OCI-LY7 (cell line): ENCODE measurements at places on chromosomes 13 and 19. TPM values are rescaled to one million over a fixed set of nuclear protein-coding genes. Genes with fewer than 3 reads are reported as not detected.

DNA sequence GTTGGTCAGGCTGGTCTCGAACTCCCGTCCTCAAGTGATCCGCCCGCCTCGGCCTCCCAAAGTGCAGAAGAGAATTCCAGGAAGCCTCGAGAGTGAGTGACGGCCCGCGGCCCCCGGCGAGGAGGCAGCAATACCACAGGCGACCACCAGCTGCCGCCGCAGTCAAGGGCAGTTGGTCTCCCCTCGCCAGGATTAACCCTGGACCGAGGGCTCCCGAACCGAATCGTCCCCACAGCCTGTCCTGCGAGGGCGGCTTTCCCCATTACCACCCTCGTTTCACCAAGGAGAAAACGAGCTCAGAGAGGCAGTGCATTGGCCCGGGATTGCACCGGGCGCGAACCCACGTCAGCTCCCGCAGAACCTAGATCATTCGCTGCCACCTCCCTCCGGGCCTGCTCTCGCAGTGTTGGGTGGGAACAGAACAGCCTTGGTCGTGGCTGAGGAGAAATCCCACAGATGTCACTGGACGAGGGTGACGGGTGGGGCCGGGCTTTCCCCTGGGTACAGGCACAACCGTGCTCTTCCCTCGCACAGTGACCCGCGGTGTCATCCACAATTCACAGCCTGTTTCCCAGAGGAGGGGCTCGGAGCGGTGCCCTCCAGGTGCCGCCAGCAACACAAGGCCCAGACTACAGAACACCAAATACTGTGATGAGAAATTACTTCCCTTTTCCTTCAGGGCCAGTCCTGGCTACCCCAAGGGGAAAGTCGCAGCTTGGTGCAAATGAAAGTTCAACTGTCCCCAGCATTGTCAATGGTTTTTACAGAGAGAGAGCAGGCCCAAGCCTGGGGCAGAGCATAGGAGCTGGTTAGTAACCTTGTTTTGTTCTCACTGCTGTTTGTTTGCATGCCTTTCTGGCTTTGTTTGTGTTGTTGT is 24.8 kb downstream of the C2CD4C start:
- DNase-seq, result no peak

SMIM17 gene
- not detected in 2 replicates for total RNA-seq

DNA sequence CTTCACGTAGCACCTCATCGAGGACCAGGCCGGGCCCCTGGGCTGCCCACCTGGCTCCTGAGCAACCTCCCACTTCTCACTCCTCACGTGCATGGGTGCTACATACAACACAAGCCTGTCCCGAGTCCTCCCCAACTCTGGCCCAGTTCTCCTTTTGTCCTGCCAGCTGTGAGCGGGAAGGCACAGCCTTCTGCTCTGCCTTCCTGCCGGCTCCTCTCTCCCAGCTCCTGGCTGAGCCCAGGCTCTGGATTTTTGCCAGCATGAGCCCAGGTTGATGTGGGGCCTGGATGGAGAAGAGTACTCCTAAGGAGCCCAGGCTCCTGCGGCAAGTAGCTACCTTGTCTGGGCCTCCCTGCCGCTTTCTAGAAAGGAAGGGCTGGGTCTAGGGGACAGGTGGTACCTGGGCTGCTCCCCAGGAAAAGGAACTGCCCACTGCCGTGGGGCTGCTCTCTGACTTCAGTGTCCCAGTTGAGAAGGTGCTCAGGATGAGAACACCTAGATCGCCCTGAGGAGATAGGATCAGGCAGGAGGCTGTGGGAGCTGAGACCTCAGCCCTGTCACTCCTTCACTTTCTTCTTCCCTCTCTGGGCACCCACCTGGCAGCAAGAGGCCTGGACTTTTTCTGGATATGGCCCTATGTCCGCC is 23.6 kb downstream of the LYL1 start:
- DNase-seq, result no peak

GRCh38 chr13:113889467-113889866 is 25.6 kb upstream of the GAS6 start:
- DNase-seq, result no peak

GRCh38 chr13:46321494-46322225 is 65.4 kb downstream of the RUBCNL start:
- peak; percentile 84 for DNase-seq

ZNF136 gene
- total RNA-seq, result 12.7 and 16.7 TPM in 2 replicates

GRCh38 chr19:18729933-18730530 is 46.6 kb downstream of the CRTC1 start:
- no peak for DNase-seq

- DNase-seq, result no peak
Measured at GRCh38 chr13:26919311-26919710, 158.7 kb upstream of the GPR12 start.

ZNF229 gene
- total RNA-seq, result not detected in 2 replicates

DNA sequence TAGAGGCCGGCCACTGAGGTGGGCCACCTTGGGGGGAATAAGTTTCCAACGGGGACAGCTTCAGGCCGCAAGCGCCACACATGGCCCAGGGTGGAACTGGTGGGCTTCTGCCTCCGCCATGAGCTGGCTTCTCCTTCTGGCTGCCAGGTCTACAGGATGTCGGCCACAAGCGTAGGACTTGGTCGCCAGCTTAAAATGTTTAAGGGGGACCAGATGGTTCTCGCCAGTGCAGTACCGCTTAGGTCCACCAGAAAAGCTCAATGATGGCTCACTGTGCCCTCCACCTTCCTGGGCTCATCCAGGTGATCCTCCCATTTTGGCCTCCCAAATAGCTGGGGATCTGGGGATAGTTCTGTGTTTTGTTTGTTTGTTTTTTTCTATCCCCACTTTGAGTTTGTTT is 38.7 kb upstream of the ZNF254 start:
- DNase-seq, result no peak

- DNase-seq, result no peak
Measured at GRCh38 chr13:106493533-106494220, 41.8 kb downstream of the EFNB2 start.

CRX gene
- 0.11 TPM in 1 of 2 replicates, not detected in the other for total RNA-seq

SELENOV gene
- total RNA-seq, result not detected in 2 replicates

DNA sequence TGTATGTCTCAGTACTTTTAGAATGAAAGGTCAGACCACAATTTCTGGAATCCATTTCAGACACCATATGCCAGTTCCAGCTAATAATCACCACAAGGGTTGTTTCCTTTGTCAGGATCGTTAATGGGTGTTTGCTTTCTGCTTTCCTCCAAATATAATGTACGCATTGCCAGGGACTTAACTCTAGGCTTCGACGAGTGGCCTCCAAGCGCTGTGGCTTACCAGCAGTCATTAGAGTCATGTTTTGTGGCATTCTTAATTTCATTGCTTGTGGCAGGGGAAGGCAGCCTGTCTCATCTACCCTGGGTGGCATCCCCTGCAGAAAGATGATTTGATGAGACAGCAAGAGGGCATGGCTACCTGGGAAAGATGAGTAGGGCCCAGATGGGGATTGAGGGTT is 22.5 kb downstream of the SAFB start:
- no peak for DNase-seq

- DNase-seq, result no peak
Measured at GRCh38 chr13:23497191-23497590, 63.7 kb upstream of the SACS start.

FCHO1 gene
- 107 and 115 TPM in 2 replicates for total RNA-seq

DNA sequence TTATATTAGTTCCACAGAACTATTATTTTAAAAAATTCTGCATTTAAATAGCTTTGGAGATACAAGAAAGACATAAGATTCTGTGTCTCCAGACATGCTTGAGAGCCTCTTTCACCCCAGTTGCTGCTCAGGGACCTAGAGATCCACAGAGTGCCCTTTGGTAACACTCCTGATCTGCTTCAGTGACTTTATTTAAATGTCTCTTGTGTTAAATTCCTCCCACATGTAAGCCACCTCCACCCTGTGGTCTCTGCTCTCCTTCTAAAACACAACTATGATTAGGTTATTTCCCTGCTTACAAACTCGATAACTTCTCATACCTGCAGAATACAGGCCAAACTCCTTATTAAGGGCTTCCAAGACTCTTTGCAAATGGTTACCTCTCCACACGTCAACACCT is 141.0 kb downstream of the RFC3 start:
- DNase-seq, result peak; percentile 8

DNA sequence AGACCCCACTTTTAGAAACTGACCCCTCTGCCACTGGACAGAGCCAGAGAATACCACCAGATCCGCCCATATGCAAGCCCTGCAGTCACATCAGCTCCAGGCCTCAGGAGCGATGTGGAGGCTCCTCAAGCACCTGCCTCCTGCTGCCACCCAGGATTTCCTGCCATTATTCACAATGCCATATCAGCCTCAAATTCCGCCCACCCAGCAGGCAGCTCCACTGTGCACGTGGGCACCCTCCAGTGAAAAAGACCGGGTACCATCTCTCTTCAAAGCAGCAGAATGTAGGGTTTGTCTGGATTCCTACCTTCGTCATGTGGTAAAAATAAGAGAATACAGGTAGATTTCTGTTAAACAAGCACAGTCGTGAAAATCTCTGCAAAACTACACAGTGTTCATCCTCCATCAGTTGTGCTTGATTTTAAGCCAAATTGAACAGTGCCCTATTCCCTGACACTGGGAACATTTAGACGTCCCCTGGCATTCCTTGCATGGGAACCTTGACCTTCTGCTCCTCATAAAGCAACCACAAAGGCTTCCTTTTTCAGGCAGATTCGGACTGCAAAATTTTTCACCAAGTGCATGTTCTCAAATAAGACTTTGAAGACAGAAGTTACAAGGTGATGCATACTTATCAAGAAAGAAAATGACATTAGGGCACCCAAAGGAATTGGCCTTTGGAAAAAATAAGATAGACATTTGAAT is 56.4 kb downstream of the FAM124A start:
- no peak for DNase-seq

DNA sequence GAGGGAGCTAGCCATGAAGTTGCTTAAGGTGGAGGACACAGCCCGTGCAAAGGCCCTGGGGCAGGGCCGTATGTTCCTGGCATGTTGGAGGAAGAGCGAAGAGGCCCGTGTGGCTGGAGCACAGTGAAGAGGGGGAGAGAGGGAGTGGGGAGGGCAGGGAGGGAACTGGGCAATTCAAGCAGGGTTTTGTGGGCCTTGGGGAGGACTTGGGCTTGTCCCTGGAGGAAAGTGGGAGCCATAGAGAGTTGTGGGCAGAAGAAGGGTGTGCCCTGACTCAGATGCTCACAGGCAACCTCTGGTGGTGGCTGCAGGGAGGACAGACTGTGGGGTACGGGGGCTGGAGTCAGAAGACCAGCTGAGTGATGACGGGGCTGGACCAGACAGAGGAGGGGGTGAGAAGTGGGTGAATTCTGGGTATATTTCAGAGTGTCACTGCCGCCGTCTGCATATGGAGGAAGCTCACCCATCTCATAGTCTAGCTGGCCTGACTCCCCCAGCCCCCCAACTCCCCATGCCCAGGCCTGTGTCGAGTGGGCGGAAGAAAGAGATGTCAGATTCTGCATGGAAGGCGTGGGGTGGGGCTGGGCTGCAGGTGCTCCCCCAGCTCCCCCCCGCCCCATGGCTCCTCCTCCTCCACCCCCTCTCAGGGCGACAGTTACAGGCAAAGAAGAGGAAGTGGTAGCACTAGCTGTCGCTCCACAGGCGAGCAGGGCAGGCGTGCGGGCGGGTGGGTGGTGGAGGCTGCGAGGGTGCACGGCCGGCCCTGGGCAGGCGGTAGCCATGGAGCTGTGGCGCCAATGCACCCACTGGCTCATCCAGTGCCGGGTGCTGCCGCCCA is at the start of gene VAV1:
Gene VAV1, plus strand, starts transcription at position 681 of the 838 bp plus-strand sequence. Its CDS starts 100 bp downstream, at position 781.
- DNase-seq, result peak; percentile 95

DNA sequence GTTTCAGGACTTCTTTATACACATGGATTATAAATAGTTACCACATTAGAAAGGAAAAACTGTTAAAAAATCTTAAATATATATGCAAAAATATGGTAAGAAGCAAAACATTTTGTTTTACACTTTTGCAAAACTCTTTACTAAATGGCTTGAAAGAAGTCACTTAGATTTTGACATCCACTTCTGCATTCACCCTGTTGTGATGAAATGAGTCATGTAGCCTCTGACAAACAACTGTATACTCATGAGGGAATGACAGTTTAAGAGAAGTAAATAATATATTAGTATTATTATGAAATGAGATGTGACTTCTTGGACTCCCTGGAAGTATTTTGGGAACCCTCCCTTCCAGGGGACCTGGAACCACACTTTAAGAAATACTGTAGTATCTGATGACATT is 275.6 kb downstream of the DACH1 start:
- DNase-seq, result no peak

DNA sequence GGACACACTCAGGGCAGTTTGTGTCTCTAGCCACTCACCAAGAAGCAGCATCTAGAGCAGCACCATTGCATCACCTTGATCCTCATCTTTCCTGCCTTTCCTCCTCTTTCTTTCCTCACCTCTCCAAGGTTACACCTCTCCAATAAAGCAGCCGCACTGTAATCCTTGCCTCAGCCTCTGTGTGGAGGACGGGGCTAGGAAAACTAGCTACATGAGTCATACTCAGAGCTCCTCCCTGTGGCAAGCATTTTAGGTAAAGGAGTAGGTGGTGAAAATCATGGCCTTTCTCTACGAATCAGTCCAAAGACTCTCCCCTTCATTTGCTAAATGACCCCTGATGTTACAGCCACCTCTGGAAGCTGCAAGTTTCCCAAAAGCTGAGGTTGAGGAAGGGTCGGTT is 108.9 kb downstream of the DNAJC15 start:
- DNase-seq, result peak; percentile 8

ZNF491 gene
- total RNA-seq, result 6.2 and 7.9 TPM in 2 replicates

- DNase-seq, result no peak
Measured at GRCh38 chr13:97108530-97108900, 113.6 kb upstream of the MBNL2 start.

- no peak for DNase-seq
Measured at GRCh38 chr13:114033541-114034315, 59.9 kb upstream of the C13orf46 start.

DNA sequence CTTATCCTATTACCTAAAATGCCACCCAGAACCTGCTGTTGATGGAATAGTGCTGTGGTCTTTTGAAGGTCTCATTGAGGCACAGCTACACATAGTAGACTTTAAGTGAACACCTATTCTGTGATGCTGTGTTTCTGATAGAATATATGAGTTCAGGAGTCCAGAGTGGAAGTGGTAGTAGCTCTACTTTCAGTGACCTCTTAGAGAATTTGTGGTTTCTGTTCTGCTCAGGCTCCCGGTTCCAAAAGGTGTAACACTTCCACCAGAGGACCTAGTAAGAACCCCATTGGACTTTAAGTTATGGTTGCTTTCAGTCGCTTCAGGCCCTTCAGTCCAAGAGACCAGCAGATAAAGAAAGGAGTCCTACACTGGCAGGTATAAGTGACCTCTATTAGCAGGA is 11.4 kb upstream of the MYCBP2 start:
- DNase-seq, result peak; percentile 21

GRCh38 chr19:35414442-35414841 is 33.6 kb upstream of the FFAR2 start:
- DNase-seq, result no peak

DNA sequence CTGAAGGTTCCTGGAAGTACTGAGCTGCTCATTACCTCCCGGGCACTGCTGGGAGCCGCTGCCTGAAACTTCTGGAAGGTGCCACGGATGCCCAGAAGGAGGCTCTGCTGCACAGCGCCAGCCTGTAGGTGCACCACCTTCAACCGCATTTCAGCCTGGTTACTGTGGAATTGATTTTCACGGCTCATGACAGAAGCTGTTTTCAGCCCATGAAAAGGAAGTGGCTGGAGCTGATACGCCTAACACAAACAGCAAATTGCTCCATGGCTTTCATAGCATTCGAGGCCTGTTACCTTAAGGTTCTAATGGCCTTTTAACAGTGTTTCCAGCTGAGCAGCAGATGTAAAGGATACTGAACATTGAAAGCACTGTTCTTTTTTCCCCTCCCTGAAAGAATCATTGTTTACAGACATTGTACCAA is 22.0 kb downstream of the GPC6 start:
- DNase-seq, result peak; percentile 2

FAM124A gene
- 0.44 and 0.48 TPM in 2 replicates for total RNA-seq

GRCh38 chr13:106602178-106602577 is 34.2 kb upstream of the ARGLU1 start:
- DNase-seq, result no peak

STOML3 gene
- total RNA-seq, result not detected in 2 replicates

CASP14 gene
- not detected in 2 replicates for total RNA-seq
